ENCODE measurements at places on chromosomes 13 and 19.

DNA sequence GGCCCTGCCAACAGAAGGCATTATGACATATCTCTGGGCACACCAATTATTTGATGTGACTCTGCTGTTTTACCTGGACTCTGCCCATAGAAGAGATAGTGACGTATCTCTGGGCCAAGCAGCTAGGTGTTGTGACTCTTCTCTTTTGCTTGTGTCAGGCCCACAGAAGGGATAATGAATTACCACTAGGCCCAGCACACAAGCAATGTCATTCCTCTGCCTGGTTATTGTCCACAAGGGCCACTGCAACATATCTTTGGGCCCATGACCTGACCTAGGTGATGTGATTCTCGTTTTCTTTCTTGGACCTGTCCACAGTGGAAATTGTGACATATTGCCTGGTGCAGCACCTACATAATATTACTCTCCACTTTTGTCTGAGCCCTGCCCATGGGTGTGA lies 65.1 kb upstream of the ZNF724 start:
- DNase-seq: no peak

DNA sequence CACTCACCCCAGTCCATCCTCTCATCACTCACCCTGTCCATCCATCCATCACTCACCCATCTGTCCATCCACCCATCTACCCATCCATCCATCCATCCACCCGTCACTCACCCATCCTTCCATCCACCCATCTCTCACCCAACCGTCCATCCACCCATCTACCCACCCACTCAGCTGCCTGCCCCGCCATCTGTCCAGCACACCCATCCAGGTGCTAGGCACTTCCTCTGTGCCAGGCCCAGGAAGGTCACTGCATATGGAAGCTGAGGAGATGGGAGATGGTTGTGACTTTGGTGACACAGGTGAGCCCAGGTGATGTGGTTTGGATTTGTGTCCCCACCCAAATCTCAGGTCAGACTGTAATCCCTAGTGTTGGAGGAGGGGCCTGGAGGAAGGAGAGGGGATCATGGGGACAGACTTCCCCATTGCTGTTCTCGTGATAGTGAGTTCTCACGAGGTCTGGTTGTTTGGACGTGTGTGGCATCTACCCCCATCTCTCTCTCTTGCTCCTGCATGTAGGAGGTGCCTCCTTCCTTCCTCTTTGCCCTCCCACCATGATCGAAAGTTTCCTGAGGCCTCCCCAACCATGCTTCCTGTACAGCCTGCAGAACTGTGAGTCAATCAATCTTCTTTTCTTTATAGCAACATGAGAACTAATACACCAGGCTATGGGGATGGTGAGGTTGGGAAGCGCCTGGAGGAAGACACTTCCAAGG lies 15.9 kb upstream of the C13orf46 start:
- DNase-seq: no peak

GRCh38 chr19:36404498-36404897 lies 13.9 kb downstream of the ZFP82 start:
- no peak for DNase-seq

GRCh38 chr19:45767881-45768654 lies 984 bp downstream of the SIX5 start:
- no peak for DNase-seq

DNA sequence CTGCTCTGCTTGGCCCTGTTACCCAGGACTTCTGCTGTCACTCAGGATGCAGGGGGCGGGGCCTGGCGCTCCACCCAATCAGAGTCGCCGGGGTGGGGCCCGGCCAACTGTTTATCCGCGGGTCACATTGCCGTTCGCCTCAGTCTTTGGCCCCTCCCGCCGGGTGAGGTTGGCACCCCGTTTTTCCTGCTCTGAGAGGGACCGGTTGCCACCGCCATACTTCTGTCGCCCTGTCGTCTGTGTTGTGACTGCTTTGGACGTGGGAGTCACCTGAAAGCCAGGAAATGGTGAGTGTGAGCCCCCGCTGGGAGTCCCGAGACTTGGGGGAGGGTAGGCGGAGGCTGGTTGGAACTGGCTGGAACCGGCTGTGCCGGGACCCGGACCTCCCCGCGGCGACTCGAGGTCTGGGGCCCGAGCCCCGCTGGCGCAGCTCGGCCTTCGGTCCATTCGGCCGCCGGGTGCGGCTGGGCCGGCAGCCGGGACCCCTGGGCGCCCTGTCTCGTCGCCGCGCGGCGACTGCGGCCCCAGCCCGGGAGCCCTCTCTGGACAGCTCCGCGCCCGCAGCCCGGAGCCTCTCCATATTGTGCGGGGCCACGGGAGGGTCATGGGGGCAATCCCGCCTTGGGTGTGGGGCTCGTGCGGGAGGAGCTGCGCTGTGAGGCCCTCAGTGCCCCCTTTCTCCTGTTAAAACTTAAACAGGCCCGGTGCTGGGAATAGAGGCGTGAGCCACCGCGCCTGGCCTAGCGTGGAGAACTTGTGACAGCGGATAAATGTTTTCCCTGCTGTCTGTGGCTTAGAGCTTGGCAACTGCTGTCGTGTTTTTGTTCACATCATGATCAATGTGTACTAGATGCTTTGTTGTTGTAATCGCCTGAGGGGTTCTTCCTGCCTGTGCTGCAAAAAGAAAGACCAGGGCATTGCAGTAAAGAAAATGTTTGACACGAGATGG lies at the start of gene ZNF844:
Gene ZNF844, plus strand, starts transcription at position 142 of the 949 bp plus-strand sequence. Its CDS starts 143 bp downstream, at position 285.
- DNase-seq: peak; percentile 87

DNA sequence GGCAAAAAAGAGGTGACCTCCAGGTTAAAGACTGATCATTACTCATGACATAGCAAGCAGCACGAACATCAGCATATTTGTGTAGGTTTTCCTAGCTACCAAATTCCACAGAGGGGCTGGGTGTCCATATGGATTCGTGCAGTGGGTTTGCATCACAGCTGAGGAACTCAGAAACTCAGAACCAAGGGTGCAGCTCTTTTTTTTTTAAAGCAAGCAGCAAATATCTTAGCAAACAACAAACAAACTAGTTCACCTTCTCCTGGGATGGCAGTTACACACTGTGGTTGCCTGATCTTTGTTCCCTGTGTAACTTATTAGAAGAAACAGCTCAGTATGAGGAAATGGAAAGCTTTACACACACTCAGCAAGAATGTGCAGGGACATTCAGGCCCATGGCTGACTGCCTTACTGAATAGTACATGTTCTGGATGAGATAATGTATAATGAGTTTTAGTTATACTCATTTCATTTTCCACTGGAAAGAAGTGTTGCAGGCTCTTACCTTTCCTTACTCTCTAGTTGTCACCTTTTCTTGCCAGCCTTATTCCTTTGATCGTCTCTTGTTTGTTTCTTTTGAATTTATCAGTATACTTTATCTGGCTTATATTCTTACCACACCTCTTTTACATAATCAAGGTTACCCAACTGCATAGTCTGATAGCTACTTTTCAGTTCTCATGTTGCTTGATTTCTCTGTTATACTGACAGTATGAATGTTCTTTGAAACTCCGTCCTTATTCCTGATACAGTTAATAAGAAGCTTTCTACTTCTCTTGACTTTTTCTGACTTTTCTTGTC lies 4.3 kb downstream of the NDFIP2 start:
- DNase-seq: no peak

DNA sequence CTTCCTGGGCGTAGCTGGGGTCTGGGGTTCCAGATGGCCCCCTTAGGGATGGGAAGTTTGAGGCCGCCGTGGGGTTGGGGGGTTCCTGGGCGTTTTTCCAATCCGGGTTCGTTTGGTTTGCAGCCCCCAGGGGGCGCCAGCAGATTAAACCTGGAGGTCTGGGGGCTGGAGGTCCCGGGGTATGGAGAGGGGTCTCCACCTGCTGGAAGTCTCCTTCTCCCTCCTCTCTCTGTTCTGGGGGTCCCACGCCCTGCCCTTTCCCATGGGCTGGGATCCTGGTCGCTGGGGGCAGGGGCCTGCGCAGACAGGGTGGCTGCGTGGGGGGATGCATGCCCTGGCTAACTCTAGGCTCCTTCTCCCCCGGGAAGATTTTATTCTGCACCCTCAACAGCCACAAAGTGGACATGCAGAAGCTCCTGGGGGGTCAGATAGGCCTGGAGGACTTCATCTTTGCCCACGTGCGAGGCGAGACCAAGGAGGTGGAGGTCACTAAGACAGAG lies 899 bp downstream of the GIPC3 start:
- DNase-seq: peak; percentile 35

- DNase-seq: no peak
Measured at GRCh38 chr19:2960120-2960519, 15.3 kb upstream of the ZNF77 start.

All from CD4-positive, alpha-beta T cell treated with Interleukin-1 beta for 1 hour (primary cell).